ENCODE measurements at places on chromosomes 1 and 21.

DNA sequence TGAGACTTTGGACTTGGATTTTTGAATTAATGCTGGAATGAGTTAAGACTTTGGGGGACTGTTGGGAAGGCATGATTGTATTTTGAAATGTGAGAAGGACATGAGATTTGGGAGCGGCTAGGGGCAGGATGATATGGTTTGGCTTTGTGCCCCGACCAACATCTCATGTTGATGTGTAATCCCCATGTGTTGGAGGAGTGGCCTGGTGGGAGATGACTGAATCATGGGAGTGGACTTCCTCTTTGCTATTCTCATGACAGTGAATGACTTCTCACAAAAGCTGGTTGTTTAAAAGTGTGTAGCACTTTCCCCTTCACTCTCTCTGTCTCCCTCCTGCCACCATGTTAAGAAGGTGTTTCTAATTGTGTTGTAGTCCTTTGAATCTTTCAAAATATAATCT, 9.3 kb upstream of the PHGDH start:
- no peak for DNase-seq

GRCh38 chr1:6125366-6125765, 54.8 kb downstream of the CHD5 start:
- no peak for DNase-seq

- DNase-seq: no peak
Observed at GRCh38 chr1:60575326-60575977, 501.9 kb upstream of the C1orf87 start.

GRCh38 chr1:65844821-65845534, 52.3 kb downstream of the PDE4B start:
- no peak for DNase-seq

- DNase-seq: no peak
Observed at GRCh38 chr1:57494530-57495079, 70.7 kb upstream of the DAB1 start.

DNA sequence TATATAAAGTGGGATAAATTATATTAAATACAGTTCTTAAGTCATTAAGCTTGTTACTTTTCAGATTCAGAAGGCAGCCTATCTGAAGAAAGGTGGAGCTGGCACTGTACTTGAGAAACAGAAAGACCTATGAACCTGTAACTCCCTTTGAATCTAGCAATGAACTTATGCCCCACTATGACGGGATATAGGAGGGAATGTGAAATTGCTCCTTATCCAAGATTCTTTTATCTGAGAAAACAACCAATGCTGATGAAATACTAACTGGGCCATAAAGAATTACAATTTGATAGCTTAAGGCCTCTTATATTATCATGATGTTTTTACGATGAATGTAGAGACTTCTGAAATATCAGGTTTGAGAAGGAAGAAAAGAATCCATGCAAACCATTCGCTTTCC, 50.1 kb downstream of the ATP1B1 start:
- DNase-seq: no peak

DNA sequence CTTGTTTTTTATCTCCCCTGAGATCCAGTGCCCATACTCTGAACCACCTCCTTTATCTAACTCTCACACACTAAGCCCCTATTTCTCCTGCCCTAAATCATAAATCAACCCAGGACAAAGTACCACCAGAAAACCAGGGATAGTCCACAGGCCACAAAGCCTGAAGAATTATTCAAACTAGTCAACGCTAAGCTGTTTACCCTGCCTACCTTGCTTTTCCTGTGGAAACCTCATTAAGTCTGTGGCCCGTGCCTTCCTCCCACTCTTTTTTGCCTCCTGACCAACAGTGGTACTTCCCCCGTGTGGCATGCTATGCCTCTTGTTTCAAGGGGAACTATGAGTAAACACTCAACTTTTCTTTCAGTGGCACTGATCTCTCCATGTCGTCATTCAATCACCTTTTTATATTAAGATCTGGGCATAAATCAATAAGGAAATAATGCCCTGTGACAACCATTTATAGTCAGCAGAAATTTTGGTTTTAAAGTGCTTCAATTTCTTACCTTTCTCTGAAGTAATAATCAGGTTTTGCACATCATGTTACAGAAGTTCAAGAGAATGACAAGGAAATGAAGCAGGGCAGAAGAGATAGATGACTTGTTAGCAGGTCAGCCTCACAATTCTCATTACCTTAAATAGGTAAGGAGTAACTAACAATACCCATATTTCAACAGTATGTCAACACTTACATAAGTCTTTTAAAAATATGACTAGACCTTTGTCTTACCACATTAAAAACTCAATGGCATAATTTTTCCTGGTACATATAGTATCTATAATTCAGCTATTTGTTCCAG, 32.1 kb downstream of the EYA3 start:
- no peak for DNase-seq

- DNase-seq: no peak
Observed at GRCh38 chr1:5811419-5811818, 180.8 kb downstream of the NPHP4 start.

GRCh38 chr1:6420454-6421042, 829 bp upstream of the HES2 start:
- DNase-seq: peak; percentile 57

GRCh38 chr1:224262373-224263054, 67.5 kb downstream of the NVL start:
- no peak for DNase-seq

DNA sequence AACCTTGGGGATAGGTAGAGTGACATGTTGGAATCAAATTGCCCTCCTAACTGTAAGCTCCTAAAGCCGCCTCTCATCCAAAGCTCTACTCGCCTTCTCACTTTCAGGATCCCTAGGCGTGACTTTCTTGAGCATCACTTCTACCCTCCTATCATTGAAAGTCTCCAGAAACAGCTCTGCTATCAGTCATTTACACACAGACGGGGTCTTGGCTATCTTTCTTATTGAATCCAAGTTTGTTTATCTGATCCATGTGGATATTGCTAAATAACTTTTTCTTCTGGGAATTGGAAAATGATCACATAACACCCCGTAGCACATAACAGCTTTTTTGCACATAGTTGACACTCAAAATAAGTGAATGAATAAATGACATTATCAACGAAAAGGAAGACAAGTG, 216.4 kb upstream of the KIAA0040 start:
- no peak for DNase-seq

GRCh38 chr1:197825541-197825940, 50.3 kb upstream of the DENND1B start:
- no peak for DNase-seq

GRCh38 chr1:110630839-110631663, 24.9 kb upstream of the KCNA2 start:
- peak; percentile 87 for DNase-seq

DNA sequence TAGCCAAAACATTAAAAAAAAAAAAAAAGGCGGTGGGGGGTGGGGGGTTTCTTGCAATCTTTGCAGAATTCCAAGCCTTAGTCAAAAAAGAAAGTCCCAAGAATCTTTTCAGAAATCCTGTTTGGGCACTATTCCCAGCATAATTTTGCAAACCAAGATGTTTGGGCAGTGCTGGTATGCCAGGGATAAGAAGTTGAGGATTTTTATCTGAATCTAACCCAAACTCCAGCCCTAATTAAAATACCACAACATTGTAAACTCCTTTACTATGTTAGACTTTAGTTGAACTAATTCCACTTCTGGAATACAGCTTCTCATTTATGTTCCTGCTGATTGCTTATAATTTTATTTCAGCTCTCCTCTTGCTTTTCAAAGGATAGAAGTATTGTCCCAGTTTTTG, 504.1 kb upstream of the ADGRL2 start:
- no peak for DNase-seq

DNA sequence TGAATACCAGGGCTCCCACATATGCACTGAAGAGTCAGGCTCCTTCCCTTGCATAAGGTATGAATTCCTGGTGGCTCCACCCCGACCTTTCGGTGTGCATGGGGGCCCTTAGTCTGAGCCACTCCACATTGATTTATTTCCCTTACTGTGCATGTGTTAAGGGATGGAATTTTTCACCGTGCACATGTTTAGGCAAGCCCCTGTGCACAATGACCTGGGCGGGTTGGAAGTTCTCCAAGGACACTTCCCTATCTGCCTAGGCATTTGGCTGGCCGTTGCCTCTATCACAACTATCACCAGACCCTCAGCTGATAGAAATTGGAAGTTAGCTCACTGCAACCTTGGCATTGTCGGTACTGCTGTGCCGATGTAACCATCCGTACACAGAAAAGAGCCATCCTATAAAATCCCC, 9.7 kb downstream of the S100A6 start:
- DNase-seq: no peak

DNA sequence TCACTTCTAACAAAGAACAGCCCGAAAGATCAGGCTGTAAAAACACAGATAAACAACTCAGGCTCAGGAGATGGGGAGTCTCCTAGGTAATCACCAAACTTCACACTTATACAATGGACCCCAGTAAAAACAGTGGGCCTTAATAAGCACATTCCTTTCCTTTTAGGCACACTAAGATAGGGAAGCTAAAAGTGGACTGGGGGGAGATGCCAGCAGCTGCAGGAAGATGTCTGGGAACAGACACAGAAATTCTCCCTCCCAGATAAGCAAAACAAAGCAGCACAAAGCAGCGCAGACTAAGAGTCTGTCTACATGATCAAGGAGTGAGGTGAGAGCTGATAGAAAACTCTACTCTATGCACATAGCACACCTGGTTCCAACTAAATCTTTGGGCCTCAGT, 29.0 kb upstream of the CTBS start:
- no peak for DNase-seq

All from WTC11 (cell line).